ENCODE measurements at places on chromosomes 2 and 18. TPM values are rescaled to one million over a fixed set of nuclear protein-coding genes. Genes with fewer than 3 reads are reported as not detected.

Gene NGEF
- 0.07 TPM for polyA plus RNA-seq

Gene CFC1
- polyA plus RNA-seq, result not detected

Gene ST6GAL2
- not detected for polyA plus RNA-seq

Gene GCG
- 0.27 TPM for polyA plus RNA-seq

Gene ARHGAP25
- 0.55 TPM for polyA plus RNA-seq

DNA sequence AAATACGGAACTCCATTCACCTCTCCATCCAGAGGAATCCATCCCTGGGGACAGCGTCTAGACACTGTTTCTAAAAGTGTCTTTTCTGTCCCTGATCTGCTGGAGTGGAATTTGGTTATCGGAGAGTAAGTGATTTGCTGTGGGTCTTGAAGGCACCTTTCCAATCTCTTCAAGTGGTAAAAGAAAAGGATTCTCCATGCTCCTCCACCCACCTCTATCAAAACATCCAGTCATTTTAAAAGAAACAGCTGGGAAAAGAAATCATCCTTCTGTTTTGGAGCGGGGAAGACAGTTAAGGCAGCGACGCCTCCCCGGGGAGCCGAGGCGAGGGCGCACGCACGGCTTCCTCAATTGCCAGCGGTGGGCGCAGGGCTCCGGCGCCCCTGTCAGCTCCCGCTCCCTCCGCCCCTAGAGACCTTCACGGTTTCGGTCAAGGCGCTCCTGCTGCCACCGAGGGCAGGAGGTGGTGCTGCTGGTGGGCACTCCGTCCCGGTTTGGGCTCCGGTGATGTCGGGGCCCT is 547 bp downstream of the SLC35F5 start:
- DNase-seq, result no peak

DNA sequence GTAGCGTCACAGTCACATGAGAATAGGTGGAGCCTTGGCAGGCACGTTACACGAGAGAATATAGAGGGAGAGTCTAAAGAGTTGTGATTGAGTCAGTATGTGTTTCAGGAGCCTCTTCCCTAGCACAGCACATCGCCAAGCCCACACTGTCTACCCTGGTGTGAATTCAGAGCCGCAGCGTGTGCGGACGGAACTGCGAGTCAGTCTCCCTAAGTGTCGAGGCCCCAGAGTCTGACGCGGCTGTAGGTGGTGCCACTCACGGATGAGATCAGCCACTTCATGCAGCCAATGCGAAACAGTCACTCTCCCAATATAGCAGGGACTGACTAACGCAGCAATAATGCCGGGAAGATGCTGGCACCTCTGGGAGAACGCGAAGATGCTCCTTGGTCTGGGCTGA is 587.3 kb upstream of the ID2 start:
- no peak for DNase-seq

GRCh38 chr2:100983201-100983600 is 18.9 kb upstream of the RPL31 start:
- DNase-seq, result no peak

- DNase-seq, result no peak
Measured at GRCh38 chr18:74869904-74870863, 272.5 kb downstream of the ZNF407 start.

GRCh38 chr2:22215517-22215916 is 1091.7 kb downstream of the TDRD15 start:
- DNase-seq, result no peak

DNA sequence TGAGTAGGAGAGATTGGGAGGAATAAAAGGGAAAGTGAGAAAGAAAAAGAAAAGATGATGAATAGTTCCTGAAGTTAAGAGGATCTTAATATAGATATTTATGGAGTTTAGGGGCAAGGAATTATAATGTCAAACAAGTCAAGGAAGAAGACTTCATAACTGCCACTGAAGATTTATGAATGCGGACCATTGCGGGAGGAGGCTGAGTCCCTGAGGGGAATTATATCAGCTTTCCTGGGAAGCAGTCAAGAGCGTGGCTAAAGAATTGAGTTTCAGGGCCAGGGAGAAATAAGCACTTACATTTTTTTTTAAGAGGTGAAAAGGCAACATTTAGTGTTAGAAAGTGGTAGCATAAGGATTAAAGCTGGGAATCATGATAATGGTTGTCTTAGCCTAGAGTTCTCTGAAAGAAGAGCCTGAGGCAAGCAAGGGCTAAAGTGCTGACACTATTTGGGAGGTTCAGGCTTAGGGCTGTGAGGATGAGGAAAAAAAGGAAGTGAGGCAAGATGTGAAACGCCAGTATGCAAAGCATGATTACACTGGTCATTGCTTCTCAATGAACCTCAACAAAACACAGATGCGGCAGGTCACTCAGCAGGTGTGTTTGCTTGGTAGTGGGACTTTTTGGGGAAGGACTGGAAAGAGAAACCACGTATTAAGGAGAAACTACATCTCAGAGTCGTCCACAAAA is 217.1 kb downstream of the SLC4A3 start:
- no peak for DNase-seq

GRCh38 chr18:69491576-69491975 is 90.9 kb downstream of the DOK6 start:
- DNase-seq, result no peak

- DNase-seq, result no peak
Measured at GRCh38 chr2:233450864-233451575, 96.7 kb downstream of the DGKD start.

GRCh38 chr2:19189391-19189790 is 169.0 kb downstream of the OSR1 start:
- no peak for DNase-seq

GRCh38 chr2:133171393-133172004 is 396.8 kb downstream of the NCKAP5 start:
- peak; percentile 43 for DNase-seq

Data from AG04450 (cell line).